ENCODE measurements at places on chromosomes 11 and 22.

GRCh38 chr11:12995188-12995587, 13.9 kb upstream of the RASSF10 start:
- peak; percentile 46 for DNase-seq

GRCh38 chr11:13782390-13783075, 114.1 kb downstream of the FAR1 start:
- DNase-seq, result no peak

- DNase-seq, result peak; percentile 81
These were observed 30.1 kb upstream of the OAF start for GRCh38 chr11:120180551-120181232.

- no peak for DNase-seq
These were observed 50.9 kb downstream of the ST3GAL4 start for GRCh38 chr11:126406368-126406767.

DNA sequence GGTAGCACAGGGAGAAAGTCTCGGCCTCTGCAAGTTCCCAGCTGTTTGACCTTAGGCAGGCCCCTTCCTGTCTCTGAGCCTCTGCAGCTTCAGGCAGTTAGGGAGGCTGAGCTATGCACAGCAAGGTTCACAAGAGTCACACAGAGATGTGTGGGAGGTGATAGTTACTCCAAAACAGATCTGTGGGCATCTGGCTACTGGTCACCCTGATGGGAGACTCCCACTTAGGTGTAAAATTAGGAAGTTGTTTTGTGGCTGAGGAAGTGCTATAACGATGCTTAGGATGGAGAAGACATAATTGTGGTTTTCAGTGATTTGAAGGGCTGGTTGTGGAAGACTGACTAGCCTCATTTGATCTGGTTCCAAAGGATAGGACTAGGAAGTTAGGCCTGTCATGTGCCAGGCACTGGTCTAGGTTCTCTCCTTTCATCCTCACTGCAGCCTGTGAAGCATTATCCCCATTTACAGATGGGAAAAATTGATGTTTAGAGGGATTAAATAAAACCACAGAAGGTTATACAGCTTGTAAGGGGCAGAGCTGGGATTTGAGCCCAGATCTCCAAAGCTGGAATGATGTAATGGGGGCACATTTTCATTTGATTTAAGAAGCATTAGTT, 13.5 kb downstream of the ACO2 start:
- DNase-seq, result peak; percentile 40

GRCh38 chr22:44020981-44021380, 3.1 kb upstream of the PARVB start:
- no peak for DNase-seq

DNA sequence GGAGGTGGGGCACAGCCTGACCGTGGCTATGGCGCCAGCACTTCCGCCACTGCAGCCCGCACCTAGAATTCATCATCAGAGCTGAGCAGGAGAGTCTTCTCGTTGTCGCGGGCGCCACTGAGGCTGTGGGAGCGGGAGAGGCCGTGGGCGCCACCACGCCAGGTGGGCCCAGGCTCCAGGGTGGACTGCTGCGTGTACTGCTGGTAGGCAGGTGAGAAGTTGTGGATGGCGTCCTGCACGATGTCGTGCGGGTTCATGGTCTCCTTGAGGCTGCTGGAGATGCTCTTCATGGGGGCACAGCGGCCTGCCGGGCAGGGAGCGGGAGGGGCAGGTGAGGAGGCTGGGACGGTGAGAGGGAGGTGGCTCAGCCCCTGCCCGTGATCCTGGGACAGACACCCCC, 19.6 kb downstream of the MAFF start:
- DNase-seq, result no peak

GRCh38 chr22:41247703-41248102, 7.0 kb upstream of the CHADL start:
- no peak for DNase-seq

- DNase-seq, result no peak
These were observed 3.6 kb downstream of the PRDX5 start for GRCh38 chr11:64321533-64321932.

DNA sequence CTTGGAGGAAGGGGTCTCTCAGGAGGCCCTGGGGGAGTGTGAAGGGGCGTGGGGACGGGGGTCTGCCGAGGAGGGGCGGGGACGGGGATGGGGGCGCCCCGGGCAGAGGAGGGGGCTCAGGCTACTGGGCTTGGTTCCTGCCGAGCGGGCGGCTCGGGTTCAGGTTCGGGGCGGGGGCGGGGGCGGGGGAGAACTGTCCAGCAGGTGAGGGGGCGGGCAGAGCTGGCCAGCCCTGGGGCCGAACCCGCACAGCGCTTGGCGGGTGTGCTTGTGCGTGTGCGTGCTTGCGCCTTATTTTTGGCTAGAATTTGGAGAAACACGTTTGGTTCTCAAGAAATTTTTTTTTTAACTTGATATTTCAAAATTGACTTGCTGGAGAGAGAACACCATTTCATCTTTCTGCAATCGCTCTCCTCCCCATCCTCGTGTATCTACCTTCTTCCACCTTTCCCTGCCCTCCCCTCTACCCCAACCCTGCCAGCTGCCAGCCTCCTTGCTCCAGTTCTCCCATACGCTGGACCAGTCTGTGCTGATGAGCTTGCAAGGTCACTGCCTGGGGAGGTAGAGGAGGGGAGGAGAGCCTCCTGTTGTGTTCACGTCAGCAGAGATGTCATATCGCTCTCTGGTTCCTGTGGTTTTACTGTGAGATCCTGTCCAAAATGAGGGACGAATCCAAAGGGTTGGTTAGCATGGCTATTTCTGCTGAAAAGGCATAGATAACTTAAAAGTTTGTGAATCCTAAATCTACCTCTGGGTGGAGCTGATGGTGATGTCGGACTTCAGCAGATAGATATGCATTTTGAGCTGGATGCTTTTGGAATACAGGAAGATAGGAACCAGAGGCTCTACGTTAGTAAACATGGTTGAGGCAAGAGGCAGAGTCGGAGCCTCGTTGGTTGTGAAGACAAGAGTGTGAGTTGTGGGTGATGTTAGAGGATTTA, 668 bp downstream of the MADD start:
- peak; percentile 46 for DNase-seq

- DNase-seq, result peak; percentile 43
These were observed 91.1 kb upstream of the KCNA4 start for GRCh38 chr11:30107899-30108298.

DNA sequence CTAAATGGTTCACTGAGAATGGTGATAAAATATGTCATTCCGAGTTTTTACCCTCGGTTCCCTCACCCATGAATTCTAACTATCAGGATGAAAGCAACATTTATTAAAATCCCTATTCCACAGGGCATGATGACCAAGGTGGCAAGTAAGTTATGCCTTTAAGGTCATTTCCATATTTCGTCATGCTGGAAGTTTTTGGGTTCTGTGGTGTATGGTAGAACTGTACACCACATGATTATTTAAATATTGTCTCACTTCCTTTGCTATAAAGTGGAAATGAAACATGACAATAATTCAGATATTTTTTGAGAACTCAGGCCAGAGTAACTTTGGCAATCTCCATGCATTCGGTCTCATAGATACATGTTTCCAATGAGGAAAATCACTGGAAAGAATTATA, 68.5 kb upstream of the CARD18 start:
- no peak for DNase-seq

- no peak for DNase-seq
These were observed 372.7 kb downstream of the BUD13 start for GRCh38 chr11:116400081-116400480.

DNA sequence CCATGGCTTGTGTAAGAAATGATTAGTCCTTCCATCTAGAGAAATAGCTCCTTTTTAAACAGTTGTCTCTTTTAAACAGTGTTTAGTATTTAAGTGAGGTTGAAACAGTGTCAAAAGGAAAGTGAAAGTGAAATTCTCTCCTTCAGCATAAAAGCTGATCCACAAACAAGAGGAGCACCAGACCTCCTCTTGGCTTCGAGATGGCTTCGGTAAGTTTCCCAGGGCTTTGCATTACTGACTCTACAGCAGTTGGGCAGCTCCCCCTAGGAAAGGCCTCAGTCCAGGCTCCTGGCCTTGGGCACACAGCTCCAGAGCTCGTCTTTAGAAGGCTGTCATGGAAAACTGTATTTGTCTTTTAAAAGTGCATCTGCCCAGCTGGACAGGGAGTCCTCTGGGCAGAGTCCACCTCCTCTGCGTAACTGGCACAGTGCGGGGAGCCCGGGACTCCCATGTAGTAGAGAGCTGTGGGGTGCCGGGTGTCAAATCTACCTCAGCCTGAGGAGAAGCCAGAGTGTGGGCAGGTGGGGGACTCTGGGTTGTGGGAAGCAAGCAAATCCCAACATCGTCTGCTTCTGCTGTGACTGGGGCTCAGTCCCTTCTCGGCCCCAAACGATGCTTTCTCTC, at the start of gene PLAAT4:
TSS of gene PLAAT4 (plus strand) at position 140 of the 624 bp plus-strand sequence. CDS start at position 201, 61 bp downstream.
- peak; percentile 74 for DNase-seq

GRCh38 chr11:94623120-94623735, 56.1 kb downstream of the PIWIL4 start:
- peak; percentile 79 for DNase-seq

DNA sequence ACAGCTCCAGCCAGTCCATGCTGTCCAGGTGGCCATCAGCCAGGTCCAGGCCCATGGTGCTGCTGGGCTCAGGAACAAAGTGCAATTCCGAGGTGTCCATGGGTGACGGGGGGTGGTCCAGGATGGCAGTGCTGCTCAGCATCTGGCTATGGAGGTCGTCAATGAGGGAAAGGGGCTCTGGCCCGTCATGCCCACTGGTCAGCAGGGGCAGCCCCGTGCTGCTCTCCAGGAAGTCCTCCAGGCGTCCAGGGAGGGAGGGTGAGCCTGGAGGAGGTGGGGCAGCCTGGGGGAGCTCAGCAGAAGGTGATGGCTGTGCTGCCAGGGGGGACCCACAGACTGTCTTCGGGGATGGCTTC, 41.1 kb downstream of the SGSM3 start:
- no peak for DNase-seq

GRCh38 chr11:17986711-17987220, 26.1 kb downstream of the SERGEF start:
- DNase-seq, result no peak

DNA sequence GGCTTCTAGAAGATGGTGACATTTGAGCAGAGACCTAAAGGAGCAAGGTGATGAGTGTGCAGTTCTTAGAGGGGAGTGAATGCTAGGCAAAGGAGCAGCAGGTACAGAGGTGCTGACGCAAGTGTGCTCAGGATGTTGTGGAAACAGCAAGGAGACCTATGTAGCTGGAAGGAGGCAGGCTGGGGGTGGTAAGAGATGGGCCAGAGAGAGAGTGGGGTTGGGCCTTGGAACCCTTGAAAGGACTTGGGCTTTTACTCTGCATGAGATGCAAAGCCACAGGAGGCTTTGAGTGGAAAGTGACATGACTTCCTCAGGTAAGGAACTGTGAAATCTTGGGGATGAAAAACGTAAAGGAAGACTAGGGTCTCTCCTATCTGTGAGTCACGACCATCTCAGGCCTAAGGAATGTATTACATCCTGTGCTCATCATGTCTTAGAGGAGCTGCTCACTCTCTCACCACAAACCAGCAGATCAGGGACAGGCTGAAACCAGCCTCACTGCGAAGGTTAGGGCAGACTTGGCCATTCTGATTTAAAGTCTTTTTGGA, 65.4 kb downstream of the MICAL2 start:
- DNase-seq, result peak; percentile 83

GRCh38 chr11:78659326-78660270, 84.9 kb upstream of the NARS2 start:
- no peak for DNase-seq

- DNase-seq, result no peak
These were observed 70.7 kb upstream of the CCDC179 start for GRCh38 chr11:22930816-22931594.

- DNase-seq, result no peak
These were observed 87.3 kb upstream of the ZBED5 start for GRCh38 chr11:10945196-10945595.

DNA sequence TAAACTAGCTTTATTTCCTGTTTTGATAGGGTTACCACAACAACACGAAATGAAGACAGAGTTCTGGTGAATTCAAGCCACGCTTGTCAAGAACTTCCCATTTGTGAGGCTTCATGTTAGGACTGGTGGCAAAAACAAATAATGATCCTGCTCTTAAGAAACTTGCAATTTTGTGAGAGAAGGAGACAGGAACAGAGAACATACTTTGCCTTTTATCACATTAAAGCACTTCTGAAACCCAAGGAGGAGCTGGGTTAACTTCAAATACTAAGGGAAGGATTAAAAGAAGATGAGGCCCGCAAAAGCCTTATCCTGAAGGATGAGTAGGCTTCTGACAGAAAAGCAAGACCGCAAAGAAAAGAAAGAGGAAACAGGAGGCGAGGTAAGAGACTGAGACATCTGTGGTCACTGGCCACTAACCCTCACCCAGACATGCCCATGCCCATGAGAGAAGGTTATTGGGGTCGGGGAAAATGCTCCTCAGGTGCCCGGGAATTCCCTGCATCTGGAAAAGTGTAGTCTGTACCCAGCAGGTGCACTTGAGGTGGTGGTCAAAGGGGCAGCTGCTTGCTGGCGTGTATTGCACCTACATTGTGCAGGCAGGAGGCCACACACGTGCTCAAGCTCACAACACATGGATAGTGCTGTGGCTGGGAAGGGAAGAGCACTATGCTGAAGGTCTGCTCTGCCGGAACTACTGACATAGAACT, 50.5 kb downstream of the MAPK1 start:
- DNase-seq, result peak; percentile 87

GRCh38 chr11:115157247-115157646, 347.0 kb downstream of the CADM1 start:
- DNase-seq, result no peak
